ENCODE measurements at places on chromosomes 3 and 15.

DNA sequence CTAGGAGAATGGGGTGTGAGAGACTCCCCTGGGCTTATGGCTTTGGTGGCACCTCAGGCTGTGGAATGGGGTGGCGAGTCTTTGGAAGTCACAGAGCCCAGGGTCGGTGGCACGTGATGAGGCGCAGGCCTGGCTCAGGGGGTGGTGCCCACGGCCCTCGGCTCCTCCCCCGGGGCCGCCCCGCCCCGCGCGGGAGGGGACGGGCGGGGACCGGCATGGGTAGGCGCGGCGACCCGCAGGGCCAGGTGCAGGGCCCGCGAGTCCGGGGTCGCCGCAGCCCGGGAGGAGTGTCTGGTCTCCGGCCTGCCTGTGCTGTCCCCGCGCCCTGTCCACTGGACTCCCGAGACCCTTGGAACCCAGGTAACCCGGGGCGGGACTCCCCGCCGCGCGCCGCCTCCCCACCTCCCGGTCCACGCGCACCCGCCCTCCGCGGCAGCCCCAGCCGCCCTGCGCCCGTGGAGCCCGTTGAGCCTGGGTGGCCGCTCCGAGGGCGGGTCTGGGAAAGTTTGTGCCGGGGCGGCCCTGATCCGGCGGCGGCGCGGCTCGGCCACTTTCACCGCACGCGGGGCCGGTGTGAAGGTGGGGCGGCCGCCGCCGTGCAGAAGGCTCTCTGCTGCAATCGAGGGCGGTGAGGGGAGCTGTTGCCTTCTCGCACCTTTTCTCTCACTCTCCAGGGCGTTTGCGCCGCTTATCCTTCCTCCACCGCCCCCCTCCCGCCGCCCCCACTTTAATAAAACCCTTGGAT lies at the start of gene PAQR5:
Gene PAQR5, plus strand, starts transcription at position 216 of the 745 bp plus-strand sequence. CDS start 61,169 bp downstream, outside the sequence.
- DNase-seq, result no peak

- DNase-seq, result no peak
Measured at GRCh38 chr3:130395916-130396315, 50.4 kb downstream of the COL6A5 start.

DNA sequence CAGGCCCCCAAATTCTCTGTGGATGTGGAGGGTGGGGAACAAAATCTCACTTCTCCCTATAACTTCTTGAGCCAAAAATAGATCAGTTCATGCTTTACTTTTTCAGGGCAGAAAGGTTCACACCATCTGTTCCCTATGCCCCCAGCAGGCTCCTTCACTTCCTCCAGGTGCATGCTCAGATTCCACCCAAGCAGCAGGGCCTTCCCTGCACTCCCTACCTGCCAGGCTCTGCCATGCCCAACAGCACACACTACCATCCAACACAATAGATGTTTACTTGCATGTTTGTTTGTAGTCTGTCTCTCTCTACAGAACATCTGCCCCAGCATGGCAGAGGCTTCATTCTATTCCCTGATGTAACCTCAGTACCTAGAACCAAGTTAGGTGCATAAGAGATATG lies 43.3 kb downstream of the GABRB3 start:
- no peak for DNase-seq

DNA sequence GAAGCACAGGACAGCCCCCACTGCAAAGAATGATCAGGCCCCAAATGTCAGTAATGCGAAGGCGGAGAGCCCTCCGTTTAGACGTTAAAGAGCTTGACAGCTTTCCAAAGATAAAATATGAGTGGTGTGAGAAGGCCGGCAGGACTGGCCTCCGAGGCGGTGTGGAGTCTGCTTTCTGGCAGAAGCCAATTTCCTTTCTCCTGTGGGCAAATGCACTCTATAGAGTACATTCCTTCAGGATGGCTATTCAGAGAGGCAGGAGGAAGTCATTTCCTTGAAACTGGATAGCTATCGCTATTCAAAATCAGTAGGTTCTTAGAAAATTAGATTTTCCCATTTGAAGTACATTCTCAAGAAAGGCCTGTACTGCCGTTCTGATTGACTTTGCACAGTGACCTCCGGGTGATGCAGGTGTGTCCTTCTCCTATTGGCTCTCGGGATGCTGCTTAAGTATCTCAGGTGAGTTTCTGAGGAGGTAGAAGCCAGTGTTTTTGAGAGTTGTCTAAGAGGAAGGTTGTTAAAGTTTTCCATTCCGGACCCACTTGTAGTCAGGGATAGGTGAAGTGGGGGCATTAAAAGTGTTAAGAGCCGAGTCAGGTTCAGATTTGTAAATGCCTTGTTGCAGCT lies 72.8 kb upstream of the MYZAP start:
- no peak for DNase-seq

GRCh38 chr15:65192016-65192415 lies 6.9 kb upstream of the CLPX start:
- no peak for DNase-seq

- DNase-seq, result no peak
Measured at GRCh38 chr3:10196389-10197052, 31.8 kb downstream of the IRAK2 start.

DNA sequence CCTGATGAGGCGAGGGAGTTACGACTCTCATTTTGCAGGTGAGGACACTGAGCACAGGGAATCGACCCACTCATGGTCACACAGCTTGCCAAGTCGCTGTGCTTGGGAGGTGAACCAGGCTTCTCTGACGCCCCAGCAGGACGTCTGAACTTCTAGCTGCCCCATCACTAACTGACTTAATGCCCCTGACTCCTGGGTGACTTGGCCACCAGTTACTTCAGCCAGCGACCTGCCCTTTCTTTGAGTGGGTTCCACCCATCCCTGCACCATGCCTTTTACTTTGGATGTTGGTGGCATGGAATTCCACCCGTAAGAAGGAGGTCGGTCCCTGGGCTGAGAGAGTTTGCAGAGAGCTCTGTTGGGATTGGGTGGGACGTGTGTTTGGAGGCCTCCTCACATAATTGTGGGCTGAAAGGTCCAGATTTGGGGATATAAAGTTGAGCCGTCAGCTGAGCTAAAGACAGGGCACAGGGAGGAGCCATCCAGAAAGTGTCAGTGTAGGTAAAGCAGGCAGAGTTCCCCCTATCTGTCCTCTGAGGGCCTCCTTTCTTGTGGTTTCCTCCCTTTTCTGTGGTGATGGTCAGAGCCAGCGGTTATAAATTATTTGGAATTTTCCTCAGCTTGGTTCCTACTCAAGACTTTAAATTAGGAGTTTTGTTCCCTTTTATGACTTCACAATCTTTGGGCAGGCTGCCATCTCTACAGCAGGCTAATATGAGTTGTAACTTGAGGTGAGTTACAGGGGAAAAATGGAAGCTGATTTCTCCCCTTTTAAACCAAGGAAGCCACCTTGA lies 55.0 kb downstream of the FLNB start:
- DNase-seq, result no peak

GRCh38 chr3:6248528-6248927 lies 612.4 kb upstream of the GRM7 start:
- DNase-seq, result no peak

GRCh38 chr15:92605225-92605944 lies 50.2 kb downstream of the FAM174B start:
- DNase-seq, result no peak

GRCh38 chr15:68383161-68384074 lies 48.5 kb downstream of the ITGA11 start:
- DNase-seq, result peak; percentile 17

DNA sequence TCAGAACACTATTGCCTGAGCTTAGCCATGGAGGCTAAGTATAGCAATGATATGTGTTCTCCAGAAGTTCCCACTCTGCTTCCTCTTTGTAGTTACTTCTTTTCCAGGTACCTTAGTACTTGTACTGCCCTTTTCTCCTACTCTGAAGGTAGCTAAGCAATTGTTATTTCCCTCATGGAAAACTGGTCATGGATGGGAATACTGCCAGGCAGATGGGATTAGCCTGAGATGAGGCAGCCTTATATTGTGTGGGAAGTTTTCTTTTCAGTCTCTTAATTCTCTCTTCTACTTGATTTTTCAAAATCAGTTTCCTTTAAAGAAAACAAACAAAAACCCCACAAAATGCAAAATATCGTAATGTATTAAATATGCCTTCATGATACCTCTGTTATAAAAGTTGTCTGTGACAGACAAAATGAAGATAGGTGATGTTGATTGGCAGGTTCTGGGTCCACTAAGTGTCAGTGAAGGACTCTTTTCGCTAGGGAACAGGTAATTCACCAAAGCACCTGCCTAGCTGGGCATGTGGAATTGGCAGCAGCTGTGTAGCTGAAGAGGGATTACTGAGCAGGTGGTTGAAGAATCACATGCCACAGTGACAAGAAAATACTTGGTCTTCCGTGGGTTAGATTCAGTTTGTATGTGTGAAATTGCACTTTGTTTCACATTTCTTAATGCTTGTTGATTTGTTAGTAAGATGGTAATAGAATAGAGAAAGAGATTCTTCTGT lies 4.1 kb downstream of the ZNF609 start:
- DNase-seq, result peak; percentile 61

DNA sequence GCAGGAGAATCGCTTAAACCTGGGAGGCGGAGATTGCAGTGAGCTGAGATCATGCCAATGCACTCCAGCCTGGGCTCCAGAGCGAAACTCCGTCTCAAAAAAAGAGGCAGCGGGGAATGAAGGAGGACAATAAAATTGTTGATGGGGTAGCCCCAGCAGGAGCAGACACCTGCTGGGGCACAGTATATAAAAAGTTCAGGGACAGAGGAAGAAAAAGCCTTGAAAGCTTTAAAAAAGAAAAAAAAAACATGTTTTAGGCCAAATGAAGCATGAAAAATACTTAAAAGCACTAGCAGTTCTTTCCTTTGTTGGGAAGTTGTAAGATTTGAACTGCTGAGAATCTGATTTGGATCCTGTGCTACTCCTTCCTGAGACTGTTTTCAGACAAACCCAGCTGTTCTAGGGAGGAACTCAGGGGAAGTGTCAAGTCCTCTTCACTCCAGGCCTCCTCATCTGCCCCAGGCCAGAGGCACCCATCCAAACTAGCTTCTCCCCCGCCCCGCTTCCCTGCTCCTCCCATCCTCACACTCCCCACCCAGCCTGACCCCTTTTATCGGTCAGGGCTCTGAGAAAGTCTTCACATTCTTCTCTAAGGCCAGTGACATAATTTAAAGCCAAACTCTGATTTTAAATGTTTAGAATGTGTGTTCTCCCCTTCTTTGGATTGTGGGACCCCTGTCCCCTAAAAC lies 4.9 kb downstream of the IL17RD start:
- DNase-seq, result no peak

- no peak for DNase-seq
Measured at GRCh38 chr3:62011666-62012065, 361.7 kb downstream of the FEZF2 start.

GRCh38 chr3:64408770-64409169 lies 183.5 kb upstream of the PRICKLE2 start:
- DNase-seq, result no peak

GRCh38 chr3:39540162-39540921 lies 72.9 kb downstream of the MOBP start:
- DNase-seq, result no peak

DNA sequence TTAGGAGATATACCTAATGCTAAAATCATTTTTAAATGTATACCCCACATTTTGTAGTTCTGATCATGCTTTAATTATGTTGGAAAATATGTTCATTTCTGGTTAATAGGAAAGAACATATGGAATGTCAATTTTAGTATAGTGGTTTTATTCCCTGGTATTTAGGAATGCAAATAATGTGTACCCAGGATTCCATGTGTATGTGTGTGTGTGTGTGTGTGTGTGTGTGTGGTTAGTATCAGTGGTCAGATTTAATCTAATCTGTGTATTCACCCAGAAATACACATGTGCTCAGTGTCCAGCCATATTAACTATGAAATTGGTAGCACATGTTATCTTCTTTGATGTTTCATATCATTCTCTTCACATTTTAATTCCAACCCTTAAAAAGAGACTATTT lies 233.5 kb upstream of the DCBLD2 start:
- DNase-seq, result no peak

DNA sequence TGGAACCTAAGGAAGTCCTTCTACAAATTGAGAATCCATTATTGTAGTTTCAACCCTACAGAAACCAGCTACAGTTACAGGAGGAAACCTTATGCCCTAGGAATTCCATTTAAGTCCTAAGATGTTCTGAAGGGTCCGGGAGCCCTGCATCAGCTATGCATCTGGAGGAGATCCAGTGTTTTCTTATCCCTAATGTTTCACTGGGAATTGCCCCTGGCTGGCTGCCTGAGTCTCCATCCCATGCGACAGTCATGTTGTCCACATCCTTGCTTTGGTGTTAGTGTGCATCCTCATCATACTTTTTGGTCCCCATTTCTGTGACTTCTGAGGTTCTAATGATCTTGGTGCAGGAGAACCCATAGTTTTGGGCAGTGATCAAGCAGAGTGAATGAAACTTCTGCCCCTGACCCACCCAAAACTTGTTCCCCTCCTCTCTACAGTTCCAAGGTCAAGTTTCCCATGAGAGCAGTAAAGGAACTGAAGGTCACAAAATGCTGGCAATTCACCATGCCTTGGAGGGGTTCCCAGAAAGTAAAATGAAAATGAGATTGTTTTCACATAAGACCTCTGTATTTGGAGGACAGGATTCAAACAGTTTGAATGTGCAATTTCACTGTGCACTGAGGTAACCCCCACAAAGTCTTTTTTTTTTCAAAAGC lies 121.9 kb upstream of the PHLDB2 start:
- DNase-seq, result no peak

GRCh38 chr3:111152496-111152895 lies 80.9 kb downstream of the NECTIN3 start:
- DNase-seq, result no peak

- no peak for DNase-seq
Measured at GRCh38 chr15:99424978-99425656, 140.7 kb upstream of the MEF2A start.

DNA sequence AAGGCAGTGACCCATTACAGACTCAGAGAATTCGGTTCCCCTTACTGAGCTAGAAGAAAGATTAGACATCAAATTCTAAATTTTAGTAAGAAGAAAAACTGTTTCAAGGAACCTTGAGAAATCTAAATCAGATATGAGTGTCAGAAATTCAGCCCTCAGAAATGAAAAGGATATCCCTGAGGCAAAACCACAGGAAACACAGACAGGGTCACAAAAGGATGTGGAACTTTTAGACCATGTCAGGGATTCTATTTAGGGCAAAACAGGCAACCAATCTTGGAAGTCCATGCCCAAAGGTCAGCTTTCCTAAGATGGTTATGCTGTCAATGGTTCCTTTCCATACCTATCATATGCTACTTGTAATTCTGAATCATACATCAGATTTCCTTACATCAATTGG lies 31.6 kb downstream of the SHOX2 start:
- DNase-seq, result no peak

DNA sequence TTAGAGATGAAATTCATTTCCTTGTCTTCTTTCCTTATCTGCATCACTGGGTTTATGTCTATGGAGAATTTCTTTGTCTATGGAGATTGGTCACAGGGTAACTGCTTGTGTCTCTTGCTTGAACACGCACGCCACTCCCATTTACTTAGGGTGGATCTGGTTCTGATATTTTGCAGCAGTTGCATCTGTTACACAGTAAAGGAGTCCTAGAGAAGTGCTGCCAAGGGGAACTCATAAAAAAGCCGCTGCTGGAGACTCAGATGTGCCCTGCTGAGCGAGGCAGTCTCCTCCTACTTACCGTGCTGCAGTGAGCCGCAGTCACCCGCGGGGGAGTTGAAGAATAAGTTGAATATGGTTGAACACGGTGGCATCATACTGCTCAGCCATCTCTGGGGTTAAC lies 105.2 kb upstream of the KLHL25 start:
- DNase-seq, result no peak

- no peak for DNase-seq
Measured at GRCh38 chr3:6861625-6862000, 698 bp downstream of the GRM7 start.

All from COR-L47 (cell line).